ENCODE measurements at places on chromosomes 13 and 19. TPM values are rescaled to one million over a fixed set of nuclear protein-coding genes. Genes with fewer than 3 reads are reported as not detected.

Gene KLF1
- not detected for total RNA-seq

Gene U2AF1L4
- total RNA-seq, result 16.7 TPM

Gene GPC6
- 1.1 TPM for total RNA-seq

Gene BRME1
- 7.9 TPM for total RNA-seq

Gene FCGBP
- 1.5 TPM for total RNA-seq

Gene MCEMP1
- total RNA-seq, result not detected

Gene SIGLECL1
- 0.06 TPM for total RNA-seq

Gene MAB21L1
- total RNA-seq, result 0.65 TPM

Gene HRC
- total RNA-seq, result not detected

Gene SLC25A42
- total RNA-seq, result 6.2 TPM

Gene SIAH3
- total RNA-seq, result 0.12 TPM

Gene ONECUT3
- total RNA-seq, result not detected

GRCh38 chr13:32297206-32297605 lies 18.0 kb downstream of the ZAR1L start:
- no peak for DNase-seq

DNA sequence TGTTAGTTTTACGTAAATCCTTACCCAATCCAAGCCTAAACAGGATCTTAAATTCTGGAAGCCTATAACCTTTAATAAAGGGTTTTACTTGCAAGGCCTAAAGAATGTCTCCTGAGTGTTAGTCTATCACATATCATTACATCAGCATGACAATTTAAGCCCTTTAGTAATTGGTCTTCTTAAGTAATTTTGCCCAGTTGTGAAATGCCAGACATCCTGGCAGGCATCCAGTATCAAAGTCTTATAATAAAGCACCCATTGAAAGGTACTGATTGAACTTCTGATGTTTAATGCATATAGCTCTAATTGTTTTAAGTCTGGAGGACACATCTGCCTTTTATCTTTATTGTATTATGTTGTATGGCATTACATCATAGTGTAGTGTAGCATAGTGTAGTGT lies 1078.9 kb downstream of the SLITRK1 start:
- DNase-seq, result no peak

DNA sequence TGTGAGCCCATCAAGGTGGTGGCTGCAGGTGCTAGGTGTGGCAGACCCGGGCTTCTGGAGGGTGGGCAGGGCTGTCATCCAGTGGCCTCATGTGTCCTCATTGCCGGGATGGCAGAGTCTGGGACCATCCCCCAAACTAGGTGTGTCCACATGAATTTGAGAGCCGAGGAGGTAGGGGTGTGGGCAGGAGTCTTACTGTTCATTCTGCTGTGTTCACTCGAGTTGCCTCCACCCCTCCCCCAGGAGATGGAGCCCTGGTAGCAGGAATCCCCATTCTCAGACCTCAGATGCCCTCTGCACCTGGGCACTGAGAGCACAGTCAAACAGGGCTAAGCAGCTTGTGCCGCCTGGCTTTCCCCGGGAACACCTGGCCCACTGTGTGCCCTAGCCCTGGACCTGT lies 22.4 kb downstream of the NAXD start:
- no peak for DNase-seq

DNA sequence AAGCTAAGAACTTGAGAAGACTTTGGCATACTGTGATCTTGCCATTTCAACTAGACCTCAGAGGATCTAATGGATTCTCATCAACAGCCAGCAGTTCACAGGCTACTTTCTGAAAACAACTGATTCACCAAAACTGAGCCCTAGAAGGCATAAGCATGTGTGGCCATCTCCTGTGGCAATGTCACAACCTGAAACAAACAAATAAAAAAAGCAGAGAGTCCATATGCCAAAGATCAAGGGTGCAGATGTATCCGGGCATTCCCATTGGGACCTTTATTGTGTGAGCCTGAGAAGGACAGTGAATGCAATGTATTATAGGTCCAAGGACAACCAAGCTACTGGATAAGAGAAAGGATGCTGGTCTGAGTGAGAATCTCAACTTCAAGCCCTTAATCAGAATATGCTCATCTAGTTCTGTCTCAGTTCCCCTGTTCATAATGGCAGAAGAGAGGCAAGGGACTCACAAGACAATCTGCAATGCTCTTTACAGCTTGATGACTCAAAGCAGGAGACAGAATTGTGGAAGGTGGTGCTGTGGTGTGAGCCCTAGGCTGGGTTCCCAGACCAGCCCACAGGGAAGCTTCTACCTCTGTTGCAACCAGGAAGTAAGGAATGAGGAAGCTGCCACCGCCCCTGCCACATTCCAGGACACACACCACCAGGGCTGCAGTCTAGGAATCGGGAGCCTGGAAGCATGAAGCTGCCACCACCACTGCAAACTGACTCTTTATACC lies 133.7 kb downstream of the RAP2A start:
- peak; percentile 4 for DNase-seq

DNA sequence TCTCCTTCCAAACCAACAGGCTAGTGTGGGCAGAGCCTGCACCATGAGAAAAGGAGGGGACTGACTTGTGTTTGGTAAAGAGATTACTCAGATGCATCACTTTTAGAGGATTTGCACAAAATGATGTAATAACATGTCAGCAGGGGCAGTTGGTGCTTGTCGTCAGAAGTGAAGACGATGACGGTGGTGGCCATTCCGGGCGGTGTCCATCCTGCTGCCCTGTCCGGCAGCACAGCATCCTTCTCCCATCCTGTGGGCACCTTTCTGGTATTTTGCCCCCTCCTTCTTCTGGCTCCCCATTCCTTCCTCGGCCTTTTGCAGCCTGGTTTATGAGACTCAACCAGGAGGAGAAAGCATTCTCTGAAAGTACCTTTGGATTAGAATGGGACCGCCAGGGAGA lies 160.1 kb downstream of the TEX29 start:
- DNase-seq, result no peak

GRCh38 chr19:18972851-18973250 lies 31.8 kb upstream of the HOMER3 start:
- DNase-seq, result no peak

GRCh38 chr13:94620286-94620896 lies 18.7 kb downstream of the GPR180 start:
- peak; percentile 9 for DNase-seq

- DNase-seq, result no peak
These were observed 8.0 kb upstream of the GARRE1 start for GRCh38 chr19:34246340-34246739.

DNA sequence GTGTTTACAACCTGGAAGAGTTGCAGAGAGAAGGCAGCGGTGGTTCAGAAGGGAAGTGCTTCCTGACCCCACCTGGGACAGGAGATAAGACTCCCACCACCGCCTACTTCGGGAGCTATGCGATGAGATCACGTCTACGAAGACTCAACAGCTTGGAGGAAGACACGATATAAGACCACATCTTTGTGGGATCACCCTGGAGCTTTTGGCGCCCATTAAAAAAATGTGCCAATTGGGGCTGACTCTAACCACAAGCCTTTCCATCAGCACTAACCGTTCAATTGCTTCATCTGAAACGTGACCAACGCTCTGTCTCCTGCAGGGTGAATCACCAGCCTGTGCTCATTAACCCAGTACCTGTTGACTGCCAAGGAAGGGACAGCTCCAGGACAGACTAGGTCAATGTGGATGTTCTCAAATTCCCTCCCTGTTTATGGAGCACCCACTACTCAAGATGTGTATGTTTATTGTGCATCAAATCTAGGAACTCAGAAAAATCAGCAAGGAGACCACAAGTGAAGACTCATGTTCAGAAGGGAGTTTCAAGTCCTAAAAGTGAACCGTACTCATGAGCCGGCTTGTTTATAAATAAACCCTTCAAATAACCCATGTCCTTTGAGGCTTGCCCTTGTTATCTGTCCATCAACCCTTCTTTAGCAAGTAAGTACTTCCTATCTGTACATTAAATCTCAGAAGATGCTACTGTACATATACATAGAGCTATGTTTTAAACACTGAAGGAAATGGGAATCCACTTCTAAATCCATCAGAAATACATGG lies 67.5 kb downstream of the LATS2 start:
- DNase-seq, result peak; percentile 80

DNA sequence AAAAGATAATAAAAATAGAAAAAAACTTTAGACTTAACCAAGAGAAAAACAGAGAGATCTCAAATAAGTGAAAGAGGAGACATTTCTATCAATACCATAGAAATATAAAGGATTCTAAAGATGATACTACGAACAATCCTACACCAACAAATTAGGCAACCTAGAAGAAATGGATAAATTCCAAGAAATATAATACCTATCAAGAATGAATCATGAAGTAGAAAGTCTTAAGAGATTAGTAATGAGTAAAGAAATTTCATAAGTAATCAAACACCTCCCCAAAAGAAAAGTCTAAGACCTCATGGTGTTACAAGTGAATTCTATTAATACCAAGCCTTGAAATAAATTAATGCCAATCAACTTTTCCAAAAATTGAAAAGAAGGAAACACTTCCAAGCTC lies 1584.5 kb upstream of the MIR17HG start:
- DNase-seq, result no peak

DNA sequence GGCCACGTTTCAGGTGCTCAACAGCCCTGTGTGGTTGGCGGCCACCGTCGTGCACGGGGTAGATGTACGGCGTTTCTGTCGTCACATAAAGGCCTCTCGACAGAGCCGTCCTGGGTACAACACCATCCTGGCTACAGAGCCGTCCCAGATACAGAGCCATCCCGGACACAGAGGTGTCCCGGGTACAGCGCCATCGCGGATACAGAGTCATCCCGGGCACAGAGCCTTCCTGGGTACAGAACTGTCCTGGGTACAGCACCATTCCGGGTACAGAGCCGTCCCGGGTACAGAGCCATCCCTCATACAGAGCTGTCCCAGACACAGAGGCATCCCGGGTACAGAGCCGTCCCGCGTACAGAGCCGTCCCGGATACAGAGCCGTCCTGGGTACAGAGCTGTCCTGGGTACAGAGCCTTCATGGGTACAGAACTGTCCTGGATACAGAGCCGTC lies 222.7 kb upstream of the SOX1 start:
- no peak for DNase-seq

DNA sequence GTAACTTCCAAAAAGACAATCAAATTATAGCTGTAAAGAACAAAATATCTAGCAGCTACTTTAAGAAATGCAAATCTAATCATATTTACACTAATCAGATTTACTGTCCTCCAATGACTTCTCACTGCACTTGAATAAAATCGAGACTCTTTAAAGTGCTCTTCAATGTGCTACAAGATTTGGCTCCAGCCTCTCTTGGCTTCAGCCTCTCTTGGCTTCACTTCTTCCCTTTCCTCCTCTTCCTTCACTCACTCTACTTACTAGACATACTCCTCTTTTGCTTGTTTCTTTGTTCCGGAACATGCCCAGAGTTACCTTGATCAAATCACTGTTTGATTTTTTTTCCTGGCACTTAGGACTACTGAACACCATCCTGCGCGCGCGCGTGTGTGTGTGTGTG lies 495.4 kb downstream of the LMO7 start:
- no peak for DNase-seq

GRCh38 chr13:21834521-21834920 lies 163.6 kb downstream of the FGF9 start:
- DNase-seq, result no peak

- DNase-seq, result no peak
These were observed 34.8 kb upstream of the TMEM255B start for GRCh38 chr13:113724016-113724758.

DNA sequence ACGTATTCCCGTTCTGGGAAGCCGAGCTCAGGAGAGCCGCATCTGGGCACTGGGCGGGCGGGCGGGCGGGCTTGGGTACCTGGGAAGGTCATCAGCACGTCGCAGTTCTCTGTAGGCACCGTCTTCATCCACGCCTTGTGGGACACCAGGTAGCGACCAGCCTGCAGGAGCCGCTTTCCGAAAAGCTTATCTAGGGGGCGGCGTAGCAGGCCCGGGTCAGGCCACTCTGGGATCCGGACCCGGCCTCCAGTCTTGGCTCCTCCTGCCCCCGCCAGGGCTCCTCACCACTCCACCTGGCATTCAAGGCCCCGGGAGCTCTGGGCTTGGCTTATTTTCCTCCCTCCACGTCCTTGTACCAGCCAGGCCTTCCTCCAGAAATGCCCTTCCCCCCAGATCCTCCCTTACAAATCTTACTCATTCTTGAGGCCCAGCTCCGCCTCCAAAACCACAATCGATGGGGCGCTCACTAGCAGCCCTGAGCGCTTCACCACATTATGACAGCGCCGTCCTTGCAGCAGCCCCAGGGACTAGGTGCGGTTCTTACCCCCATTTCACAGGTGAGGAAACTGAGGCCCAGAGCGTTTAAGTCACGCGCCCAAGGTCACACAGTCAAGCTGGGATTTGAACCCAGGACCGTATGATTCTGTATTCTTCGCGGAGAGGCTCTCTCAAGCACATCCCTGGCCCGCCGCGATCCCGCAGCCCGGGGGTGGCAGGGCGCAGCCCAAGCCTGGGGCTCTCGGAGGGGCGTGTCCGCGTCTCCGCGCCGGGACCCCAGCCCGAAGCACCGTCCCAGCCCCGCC lies 843 bp downstream of the ANO8 start:
- DNase-seq, result peak; percentile 92

DNA sequence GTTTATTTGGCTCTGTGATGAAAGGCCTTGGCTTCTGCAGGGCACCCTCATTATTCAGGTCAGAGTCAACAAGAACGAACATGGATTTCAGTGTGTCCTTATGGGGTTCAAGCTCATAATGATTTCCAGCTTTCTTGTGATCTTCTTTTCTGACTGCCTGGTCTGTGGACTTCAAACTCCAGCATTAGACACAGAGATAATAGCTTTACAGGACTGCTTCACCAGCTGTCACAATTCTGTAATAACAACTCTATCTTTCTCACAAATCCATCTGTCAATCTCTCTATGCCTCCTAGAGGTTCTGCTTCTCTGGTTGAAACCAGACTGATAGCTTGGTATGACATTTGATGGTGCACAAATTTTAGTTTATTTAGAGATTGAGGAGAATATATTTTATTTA lies 13.1 kb upstream of the SLITRK6 start:
- DNase-seq, result no peak

DNA sequence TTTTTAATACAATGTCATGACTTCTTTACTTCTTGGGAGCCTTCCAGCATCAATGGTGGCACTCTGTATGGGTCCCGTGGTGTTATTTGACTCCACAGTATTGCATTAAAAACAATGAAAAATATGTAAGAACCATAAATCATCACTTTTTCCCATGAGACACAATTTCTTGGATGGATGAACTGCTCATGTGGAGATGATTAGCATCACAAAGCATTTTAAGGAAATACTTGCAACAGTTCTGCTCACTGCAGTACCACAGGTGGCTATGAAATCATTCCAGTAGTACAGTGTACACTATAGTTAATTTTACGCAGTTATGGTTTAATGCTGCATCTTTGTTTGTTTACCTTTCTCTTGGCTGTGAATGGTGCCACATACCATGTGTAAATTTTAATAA lies 37.2 kb upstream of the C1QTNF9B start:
- DNase-seq, result no peak

DNA sequence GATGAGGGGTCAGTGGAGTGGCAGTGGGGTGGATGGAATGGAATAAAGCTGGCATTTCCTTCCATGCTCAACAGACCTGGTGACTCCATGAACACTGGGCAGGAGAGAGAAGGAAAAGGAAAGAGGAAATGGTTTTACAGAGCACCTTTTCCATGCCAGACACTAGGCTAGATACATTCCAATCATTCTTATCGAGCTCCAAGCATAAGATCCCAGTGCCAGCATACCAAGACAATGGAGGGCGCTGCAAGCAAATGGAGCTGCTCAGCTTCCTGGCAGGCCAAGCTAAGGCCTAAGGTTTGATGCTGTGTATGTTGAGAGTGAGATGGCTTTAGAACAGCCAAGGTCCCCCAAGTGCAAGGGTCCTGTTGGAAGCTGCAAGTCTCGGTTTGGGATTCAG lies 113.2 kb downstream of the HSPH1 start:
- DNase-seq, result no peak

- DNase-seq, result peak; percentile 82
These were observed 17.4 kb downstream of the KLK2 start for GRCh38 chr19:50890422-50891252.

- DNase-seq, result peak; percentile 5
These were observed 151.3 kb downstream of the LMO7 start for GRCh38 chr13:75787249-75787928.
